ENCODE measurements at places on chromosomes 5 and 9.
A peak's percentile ranks its signal among the peaks of the same experiment; 100 is the strongest.

DNA sequence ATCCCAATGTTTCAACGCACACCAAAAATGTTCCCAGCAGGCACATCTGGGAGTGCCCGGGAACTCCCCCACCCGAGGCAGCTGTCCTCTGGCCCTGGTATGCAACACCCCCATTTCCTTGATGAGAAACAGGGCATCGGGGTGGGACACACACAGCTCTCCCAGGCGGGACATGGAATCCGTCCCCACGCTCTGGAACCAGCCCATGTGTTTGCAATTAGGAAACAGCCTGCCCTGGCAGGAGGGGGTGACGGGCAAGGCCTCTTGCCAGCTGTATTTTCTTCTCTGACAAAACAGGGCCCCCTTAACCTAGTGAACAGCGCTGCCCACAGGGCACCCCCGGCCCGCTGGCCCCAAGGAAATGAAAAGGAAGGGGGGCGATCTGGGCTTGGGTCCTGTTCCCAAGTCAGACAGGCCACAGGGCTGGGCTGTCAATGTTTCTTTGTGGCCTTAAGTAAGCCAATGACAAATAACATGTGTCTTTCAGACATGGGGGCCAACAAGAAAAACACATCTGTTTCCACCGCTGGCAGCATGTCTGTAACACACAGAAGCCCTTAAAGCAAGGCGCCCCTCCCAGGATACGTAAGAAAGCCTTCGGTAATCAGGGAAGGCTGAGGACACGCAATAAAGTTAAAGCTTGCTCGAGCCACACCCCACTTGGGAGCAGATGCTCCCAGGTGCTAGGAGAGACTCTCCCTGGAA, 125.3 kb downstream of the ROR2 start:
- no peak for DNase-seq

- DNase-seq: peak; percentile 49
Measured at GRCh38 chr5:90474235-90475107, at the start of the genes MBLAC2 and POLR3G. Gene MBLAC2, minus strand, starts transcription at chr5:90474771. Its CDS starts 479 bp downstream, at chr5:90474292. Gene POLR3G, plus strand, starts transcription at chr5:90474864. Its CDS starts 10,704 bp downstream, at chr5:90485568.

DNA sequence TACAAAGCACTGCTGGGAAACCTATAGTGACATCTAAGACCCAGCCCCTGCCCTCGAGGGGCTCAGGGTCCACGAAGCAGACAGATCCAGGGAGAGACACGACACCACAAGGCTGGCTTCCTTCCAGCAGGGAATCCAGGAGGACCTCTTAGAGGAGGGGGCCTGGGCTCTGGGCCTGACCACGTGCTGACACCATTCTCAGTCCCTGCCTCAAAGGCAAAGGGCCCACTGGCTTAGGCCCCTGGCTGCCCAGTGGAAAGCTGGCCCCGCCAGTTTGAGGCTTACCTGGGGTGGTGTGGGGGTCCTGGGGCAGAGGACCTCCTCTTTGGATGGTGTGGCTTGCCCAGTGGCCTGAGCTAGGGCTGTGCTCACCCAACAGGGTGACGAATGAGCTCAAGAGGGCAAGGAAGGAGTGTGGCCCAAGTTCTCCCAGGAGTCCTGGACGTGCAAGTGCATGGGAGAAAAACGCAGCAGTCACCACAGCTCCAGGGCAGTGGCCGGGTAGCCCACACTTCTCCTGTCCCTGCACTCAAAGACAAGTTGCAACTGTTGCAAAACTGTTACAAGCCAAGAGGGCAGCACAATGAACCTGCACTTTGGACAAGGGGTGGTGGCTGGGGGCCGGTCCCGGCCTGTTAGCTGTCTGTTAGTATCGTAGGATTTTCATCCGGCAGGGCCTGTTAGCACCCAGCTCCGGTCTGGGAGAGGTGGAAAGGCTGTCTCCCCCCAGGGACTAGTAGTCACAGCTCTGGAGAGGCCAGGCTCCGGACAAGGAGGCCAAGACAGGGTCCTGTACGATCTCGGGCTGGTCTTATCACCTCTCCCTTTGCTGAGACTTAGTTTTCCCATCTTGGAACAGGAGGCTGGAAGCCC, 1.5 kb upstream of the SARDH start:
- DNase-seq: no peak

DNA sequence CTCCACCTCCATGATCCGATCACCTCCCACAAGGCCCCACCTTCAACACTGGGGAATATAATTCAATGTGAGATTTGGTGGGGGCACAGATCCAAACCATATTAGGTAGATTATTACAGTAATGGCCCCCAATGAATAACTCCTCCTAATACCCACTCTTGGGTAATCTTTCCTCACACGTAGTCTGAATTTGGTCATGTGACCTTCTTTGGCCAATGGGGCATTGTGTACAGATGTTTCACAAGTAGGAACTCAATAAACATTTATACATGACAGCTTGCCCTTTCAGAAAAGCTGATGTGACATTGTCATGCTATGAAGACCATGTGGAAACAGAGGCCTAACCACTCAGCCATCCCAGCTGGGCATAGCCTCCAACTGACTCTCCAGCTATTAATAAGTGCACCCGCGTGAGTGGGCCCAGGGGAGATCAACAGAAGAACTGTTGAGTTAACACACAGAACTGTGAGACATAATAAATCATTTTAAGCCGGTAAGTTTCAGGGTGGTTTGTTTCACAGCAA, 10.6 kb downstream of the GPR150 start:
- DNase-seq: no peak

DNA sequence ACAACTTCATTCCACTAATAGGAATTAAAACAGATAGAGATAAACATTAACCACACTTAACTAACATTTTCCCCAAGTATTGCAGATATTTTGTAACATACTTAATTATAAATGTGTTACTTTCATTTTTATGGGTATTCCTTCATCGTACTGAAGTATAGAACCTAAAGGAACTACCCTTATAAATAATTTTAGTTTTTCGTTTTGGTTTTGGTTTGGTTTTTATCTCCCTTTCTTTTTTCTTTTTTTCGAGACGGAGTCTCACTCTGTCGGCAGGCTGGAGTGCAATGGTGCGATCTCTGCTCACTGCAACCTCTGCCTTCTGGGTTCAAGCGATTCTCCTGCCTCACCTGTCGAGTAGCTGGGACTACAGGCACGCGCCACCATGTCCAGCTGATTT, 60.1 kb upstream of the LMNB1 start:
- no peak for DNase-seq

DNA sequence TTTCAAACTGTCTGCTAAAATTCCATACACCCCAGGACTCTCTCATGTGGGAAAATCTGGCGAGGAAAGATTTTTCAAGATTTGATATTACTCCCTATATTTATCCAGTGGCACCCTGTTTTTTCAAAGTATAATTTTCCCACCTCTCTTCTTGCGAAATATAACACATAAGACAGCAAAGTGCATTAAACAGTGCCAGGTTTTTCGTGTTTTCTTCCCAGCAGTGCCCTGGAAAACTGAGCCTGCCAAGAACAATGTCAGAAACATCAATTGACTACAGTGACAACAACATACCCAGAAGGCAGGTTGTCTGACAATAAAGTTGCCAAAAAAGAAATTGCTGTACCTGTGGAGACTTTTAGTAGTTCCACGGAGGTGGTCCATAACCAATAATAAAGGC, 545.0 kb upstream of the ZNF608 start:
- no peak for DNase-seq

- DNase-seq: no peak
Measured at GRCh38 chr9:126298063-126298801, 28.4 kb upstream of the MVB12B start.

- no peak for DNase-seq
Measured at GRCh38 chr5:174500636-174501035, 223.7 kb upstream of the MSX2 start.

- peak; percentile 16 for DNase-seq
Measured at GRCh38 chr5:177113566-177114424, 19.8 kb upstream of the NSD1 start.

- DNase-seq: no peak
Measured at GRCh38 chr5:74152136-74152535, 488.4 kb downstream of the ENC1 start.

DNA sequence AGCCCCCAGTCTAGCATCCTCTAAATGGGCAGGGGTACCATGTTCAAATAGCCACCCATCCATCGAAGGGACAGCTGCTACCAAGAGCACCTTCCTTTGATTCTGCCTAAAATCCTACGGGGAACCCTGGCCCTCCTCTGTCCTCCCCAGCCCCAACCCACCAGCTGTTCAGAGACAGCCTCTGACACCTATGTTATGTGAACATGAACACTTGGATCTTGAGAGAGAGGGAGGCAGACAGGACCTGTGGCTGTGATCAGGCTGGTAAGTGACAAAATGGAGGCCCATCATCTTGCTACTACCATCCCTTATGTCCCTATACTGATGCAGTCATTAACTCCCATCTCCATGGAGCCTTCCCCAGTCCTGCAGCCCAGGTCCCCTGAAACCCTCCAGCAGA, 8.2 kb downstream of the SLC23A1 start:
- DNase-seq: no peak

GRCh38 chr9:98888801-98889421, 54.8 kb upstream of the COL15A1 start:
- DNase-seq: no peak

GRCh38 chr5:81202655-81203054, 30.5 kb upstream of the CKMT2 start:
- DNase-seq: no peak

- DNase-seq: peak; percentile 84
Measured at GRCh38 chr5:94693043-94693822, 74.8 kb downstream of the SLF1 start.

- DNase-seq: no peak
Measured at GRCh38 chr5:77892061-77893010, 116.2 kb upstream of the TBCA start.

DNA sequence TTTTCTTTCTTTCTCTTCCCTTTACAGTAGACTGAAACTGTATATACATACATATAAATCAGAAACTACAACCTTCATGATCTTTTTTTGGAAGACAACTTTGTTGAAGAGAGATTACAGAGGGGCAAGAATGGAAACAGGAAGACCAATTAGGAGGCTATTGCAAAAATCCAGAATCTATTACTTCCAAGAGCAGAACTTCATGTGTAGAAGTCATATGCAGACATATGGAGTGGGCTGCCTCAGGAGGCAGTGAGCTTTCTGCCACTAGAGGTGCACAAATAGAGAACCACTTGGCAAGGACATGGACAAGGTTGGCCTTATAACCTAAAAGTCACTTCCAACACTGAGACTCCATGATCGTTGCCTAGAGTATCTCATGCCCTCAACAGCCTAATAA, 157.8 kb upstream of the NR4A3 start:
- no peak for DNase-seq

DNA sequence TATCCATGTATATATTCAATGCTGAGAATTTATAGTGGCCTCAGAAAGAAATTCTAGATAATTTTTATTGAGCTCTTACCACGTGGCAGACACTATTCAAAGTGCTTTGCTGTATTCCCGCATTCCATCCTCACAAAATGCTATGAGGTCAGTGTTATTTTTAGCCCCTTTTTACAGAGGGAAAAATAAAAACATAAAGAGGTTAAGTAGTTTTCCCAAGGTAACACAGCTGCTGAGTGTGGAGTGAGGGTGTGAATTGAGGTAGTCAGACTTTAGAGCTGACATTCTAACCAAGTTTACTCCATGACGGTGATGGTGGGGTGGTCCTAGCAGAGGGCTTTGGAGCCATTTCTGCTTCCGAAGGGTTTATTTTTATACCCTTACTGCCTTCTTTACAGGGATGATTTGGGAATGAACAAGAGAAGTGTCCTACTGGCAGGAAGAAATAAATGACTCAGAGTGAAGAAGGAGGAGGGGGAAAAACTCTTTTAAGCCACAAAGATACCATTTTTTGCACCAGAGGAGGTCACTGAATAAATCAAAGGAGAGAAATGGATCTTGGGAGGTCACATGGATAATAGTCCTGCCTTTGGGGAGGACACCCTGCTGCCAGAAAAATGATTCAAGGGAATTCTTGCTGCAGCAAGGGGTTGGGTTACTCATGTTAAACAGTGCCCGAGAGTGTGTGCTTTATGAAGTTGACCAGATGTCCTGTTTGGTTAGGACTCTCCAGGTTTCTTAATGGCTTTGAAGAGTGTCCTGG, 76.1 kb downstream of the HMHB1 start:
- peak; percentile 83 for DNase-seq

- DNase-seq: no peak
Measured at GRCh38 chr9:109134167-109134578, 14.4 kb upstream of the TMEM245 start.

GRCh38 chr5:534743-535671, 10.8 kb upstream of the SLC9A3 start:
- DNase-seq: no peak

DNA sequence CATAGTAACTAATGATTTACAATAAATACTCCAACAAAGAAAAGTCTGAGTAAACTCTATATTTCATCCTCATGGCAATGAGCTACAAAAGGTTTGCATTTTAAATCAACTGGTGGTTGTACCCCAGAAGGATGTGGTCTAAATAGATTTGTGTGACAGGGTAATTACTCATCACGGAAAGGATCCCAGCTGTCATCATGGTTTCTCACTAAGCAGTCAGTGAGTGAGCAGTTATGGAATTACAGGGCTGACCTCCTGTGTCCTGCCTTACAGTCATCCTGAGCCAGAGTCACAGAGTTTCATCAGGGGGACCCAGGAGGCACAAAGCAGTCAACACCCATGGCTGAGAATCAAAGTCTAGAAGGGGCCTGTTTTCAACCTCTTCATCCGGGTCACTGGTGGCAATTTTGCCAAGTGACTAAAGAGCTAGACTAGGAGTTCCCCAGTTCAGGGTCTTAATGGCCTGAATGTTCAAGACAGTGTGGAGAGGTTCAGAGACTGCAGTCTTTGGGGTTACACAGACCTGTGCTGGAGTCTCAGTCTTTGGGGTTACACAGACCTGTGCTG, 210.7 kb upstream of the SLC24A2 start:
- DNase-seq: peak; percentile 60

DNA sequence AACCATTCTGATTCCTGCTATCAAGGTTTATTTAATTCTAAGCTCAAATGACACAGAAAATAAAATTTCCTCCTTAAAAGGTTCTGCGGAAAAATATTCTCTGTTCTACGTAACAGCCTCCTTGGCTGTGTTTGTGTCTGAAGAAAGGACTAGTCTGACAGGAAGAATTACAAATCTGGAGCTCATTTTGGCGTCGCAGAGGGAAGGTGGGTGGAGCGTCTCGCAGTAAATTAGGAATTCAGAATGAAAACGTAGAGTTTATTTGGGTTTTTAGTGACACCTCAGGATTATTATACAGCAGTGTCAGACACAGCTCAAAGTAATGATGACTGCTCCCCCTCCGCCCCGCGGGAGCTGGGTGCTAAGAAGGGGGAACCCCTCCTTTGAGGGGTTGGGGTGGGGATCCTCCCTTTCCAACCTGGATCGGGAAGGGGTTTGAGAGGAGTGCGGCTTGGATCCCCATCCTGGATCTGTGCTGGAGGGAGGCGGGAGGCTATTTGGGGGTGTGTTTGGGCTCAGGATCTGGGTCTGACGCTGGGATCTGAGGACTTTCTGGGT, 933 bp upstream of the TGFBR1 start:
- DNase-seq: no peak

- DNase-seq: no peak
Measured at GRCh38 chr5:80370390-80370789, 37.5 kb upstream of the ZFYVE16 start.

- no peak for DNase-seq
Measured at GRCh38 chr9:94607423-94607691, 13.7 kb upstream of the FBP2 start.

DNA sequence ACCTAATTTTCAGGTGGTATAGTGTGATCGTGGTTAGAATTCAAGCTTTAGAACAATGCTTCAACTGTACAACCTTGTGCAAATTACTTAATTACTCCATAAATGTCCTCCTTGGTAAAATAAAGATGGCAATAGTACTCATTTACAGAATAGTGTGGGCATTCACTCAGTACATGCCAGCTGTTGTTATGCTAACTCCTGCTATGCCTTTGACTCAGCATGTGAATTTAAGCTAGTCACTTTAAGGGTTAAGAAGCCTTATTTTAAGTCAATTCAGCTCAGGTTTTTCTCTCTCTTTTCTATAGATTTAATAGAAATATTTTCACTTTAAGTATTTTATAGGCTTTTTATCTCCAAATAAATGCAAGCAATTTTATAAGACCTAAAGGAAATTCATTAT, 335.6 kb upstream of the ITGA1 start:
- no peak for DNase-seq

Measured in AG09309 (cell line).